ENCODE measurements at places on chromosomes 6 and 20.

GRCh38 chr20:3247638-3248037 lies 8.6 kb upstream of the SLC4A11 start:
- DNase-seq, result no peak

DNA sequence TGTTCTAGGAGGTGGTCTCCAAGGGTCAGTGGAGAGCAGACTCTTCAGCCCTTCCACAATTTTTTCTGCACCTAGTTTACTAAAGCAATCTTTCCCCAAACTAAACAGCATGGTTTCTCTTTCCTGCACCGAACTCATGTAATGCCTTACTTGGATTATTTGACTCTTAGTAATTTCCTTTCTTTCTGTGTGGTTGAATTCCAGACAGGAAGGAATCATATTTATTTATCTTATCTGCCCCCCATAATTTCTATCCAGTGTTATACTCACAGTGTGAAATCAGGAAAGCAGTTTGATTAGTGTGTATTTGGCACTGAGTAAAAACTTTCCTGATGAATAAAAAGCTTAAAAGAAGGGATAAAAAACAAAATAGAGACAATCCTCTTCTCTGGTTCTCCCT lies 140.3 kb upstream of the STMND1 start:
- DNase-seq, result no peak

DNA sequence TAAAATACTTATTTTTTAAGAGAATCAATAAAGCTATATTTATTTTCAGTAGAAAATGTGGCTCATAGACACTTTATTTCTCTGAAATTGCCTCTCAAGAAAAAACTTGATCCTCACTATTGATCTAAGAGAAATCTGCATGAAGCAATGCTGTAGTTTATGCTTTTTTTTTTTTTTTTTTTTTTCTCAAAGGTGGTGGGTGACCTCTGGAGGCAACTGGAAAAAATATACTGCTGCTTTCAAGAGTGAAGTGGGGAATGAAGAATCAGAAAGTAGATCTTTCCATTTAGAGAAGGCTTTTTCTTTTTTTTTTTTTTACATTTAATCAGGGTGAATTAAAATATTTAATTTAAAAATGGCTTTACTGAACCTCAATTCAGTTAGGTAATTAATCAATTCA lies 169.3 kb downstream of the SLC16A10 start:
- no peak for DNase-seq

DNA sequence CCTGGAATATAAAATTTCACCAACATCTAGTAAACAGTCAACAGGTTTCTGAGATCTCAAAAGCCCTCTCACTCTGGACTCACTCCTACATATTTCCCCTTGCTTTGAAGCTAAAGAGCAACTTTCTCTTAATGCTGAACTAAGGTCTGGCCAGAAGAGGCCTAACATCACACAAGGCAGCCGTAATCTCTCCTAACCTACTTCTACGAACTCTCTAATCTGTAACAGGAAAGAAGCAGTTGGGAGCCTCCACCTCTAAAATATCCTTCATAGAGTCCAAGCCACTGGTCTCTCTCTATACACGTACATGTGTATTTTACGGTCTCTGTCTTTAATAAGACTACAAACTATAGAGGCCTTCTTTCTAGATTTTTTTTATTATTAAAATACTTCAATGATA lies 72.0 kb downstream of the REV3L start:
- DNase-seq, result no peak

DNA sequence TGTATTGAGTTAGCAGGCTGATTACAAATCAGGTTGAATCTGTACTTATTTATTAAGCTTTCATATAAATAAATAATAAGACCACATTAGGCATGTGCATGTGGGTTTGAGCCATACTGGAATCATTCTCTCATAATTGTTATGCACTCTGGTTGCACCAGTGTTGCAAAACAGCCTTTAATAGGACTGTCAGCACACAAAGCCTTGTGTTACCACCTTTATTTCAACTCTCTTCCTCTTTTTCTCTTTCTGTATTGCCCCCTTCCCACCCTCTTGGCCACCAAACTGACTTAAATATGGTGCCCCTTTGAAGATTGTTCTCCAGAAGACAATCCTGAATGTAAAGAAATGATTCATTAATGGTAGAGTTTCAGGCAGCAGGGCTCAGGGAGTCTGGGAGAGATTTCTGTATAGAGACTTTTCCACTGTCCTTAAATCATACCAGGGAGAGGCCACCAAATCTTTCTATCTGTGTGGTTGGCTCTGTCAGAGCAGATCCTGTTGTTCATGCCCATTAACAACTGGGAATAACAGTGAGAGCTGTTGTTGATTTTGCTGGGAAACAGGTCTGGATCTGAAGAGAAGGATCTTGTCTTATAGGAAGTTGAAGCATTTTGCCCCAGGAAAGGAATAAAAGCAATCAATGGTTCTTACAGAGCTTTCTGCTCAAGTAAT lies 131.6 kb upstream of the SOX4 start:
- no peak for DNase-seq

DNA sequence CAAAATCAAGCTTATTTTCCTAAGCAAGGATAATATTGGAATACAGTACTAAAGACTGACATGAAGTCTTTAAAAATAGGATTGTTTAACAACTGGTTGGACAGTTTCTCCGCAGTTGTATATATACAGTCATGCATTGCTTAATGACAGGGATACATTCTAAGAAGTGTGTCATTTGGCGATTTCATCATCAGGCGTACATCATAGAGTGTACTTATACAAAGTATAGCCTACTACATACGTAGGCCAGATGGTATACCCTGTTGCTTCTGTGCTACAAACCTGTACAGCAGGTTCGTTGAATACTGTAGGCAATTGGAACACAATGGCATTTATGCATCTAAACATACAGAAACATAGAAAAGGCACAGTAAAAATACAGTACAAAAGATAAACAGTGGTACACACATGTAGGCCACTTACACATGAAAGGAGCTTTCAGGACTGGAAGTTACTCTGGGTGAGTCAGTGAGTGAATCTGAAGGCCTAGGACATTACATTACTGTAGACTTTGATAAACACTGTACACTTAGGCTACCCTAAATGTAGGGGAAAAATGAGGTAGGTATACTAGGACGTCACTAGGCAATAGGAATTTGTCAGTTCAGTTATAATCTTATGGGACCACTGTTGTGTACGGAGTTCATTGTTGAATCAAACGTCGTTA lies 20.1 kb downstream of the HECA start:
- DNase-seq, result no peak

DNA sequence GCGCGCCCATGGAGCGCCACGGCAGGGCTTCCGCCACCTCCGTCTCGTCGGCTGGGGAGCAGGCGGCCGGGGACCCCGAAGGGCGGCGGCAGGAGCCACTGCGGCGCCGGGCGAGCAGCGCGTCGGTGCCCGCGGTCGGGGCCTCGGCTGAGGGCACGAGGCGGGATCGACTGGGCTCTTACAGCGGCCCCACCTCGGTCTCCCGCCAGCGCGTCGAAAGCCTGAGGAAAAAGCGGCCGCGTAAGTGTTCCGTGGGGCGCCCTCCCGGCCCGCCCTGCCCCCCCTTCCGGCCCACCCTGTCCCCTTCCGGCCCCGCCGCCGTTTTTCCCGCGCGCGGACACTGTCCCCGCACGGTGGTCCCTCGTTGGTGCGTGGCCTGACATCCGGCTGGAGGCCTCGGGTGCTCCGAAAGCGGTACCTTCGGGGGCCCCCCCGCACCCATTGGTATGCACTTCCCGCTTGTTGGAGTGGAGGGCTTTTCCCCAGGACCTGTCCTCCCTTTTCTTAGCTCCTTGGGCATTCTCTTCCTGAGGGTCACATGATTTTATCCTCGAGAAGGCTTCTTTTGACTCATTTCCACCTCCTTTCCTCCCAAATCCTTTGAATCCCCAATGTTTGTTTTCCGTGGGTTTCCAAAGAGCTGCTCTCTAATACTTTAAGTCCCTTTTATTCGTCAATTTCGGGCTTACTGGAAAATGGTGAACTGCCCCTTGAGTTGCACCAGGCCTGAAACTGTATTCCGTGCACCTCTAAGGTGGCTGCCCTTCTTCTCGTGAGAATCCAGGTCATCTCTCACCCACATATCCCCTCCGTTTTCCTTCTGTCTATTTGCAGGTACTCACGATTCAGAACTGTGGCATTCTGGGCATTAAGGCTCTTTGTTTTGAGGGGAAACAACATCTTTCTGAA lies 556 bp downstream of the PANK2 start:
- DNase-seq, result peak; percentile 64

DNA sequence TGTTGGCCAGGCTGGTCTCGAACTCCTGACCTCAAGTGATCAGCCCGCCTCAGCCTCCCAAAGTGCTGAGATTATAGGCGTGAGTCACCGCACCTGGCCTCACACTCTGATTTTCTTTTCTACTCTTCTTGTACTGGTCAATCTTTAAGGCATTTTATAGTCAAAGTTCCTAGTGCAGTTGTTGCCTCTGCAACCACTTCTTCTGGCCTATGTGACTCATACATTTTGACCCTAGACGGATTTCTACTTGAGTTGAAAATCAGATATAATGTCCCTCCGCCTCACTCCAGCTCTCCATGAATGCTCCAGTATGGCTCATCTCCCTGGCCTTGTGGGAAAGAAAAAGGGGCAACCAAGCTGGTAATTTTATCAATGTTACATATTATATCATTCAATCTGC lies 42.4 kb downstream of the TNFRSF21 start:
- DNase-seq, result no peak

DNA sequence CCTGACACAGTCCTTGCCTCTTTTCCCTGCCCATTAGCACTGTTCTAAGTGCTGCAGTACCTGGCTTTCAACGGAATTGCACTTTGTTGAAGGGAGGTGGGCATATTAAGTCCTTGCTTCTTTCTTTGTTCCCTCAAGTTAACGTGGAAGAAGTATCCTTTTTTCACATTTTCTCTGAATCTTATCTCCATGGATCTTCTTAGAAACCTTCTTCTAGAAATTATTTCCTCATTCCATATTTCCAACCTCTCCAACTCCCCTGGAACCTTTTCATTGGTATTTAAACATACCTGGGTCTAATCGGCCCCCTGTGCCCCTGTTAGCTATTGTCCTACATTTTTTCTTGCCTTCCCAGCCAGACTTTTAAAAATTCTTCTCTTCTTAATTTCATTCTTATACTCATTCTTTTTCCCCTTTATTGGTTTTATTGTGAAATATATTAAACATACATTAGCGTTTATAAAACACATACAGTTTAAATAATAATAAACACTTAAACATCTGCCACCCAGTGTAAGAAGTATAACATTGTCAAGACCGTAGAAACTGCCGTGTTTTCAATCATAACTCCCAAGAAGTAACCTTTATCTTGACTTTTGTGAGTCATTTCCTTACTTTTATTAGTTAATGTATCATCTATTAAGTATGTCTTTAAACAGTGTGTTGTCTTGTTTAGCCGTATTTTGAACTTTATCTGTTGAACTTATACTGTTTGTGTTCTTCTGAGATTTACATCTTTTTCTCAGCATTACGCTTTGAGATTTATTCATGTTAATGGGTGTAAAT lies 118.2 kb downstream of the CDKAL1 start:
- DNase-seq, result no peak
